Cardiac muscle cell (in vitro differentiated cells and primary cell): ENCODE measurements at places on chromosomes 3 and 15.

DNA sequence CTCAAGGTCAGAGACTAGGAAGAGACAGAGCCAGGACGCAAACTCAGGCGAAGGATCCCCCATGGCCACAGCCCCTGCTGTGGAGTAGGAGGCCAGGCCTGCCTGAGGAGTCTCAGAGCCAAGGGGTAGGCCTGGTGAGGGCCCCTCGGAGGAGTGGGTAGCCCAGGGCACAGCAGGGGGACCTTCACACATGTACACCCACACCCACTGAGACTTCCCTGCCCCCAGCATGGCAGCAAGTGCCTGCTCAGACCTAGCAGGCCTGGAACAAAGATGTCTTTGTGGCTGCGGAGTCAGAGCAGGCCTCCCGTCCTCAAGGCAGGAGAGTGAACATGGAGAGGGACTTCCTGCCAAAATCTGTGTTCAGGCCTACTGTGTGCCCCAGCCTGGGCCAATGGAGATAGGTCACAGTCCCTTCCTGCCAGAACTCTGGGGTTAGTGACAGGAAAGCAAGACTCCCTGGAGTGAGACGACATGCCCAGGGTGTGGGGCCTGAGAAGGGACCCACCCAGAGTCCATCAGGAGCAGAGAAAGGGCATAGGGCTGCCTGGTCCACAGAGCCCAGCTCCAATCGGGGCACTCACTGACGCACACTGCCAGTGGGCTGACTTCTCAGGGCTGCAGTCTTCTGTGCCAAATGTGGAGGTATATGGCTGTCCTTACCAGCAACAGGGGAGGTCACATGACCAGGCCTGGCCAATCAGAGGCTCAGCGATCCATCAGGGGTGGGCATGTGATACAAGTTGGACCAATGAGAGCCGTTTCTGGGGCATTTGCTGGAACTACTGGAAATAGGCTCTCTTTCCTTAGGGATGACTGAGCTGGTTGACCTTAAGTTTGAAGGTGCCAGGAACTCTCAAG, 2.3 kb downstream of the GRIP2 start:
- DNase-seq: no peak
- H3K4me3 ChIP-seq: no peak overlapping the region
- H3K27me3 ChIP-seq: no peaks in the 10 kb centered on the region
- no peaks in the 10 kb centered on the region for H3K36me3 ChIP-seq

DNA sequence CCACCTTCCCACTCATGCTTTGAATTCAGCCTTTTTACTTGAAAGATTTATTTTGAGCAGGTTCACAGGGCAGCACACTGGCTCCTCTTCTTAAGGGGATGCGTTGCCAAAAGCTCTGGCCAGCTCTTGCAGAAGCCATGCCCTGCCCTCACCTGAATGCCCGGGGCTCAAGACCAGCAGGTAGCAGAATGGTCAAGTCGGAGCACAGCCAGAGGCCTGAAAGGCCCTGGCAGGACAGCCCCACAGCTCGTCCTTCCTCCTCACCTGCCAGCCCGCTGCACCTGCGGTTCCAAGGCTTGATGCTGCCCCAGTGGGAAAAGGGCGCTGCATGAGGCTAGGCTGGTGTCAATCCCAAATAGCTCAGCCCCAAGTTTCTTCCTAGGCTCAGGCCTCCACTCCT, 13.1 kb downstream of the CA12 start:
- DNase-seq: no peak
- no peak overlapping the region for H3K4me3 ChIP-seq
- no peak overlapping the region for H3K27ac ChIP-seq
- no peaks in the 10 kb centered on the region for H3K4me1 ChIP-seq
- H3K36me3 ChIP-seq: no peaks in the 10 kb centered on the region

DNA sequence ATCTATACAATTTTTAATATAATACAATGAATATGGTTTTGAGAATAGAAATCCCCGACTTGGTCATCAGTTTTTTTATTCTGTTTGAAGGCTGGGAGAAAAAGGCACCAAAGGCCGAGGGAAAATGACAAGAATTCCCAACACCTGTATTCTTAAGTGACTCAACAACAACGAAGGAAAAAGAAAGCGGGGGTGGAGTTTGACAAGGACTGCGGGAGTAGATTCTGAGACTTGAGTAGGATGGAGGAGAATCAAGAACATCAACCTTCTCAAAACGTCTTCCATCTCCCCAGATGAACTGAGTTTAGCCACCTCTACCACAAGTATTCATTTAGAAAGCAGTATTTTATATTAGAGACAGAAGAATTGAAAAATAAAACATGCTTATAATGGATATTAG, 107.2 kb downstream of the IGSF11 start:
- H3K27ac ChIP-seq: no peak overlapping the region
- no peak overlapping the region for H3K4me3 ChIP-seq
- no peaks in the 10 kb centered on the region for H3K27me3 ChIP-seq
- H3K4me1 ChIP-seq: no peaks in the 10 kb centered on the region
- DNase-seq: no peak
- H3K36me3 ChIP-seq: no peaks in the 10 kb centered on the region

DNA sequence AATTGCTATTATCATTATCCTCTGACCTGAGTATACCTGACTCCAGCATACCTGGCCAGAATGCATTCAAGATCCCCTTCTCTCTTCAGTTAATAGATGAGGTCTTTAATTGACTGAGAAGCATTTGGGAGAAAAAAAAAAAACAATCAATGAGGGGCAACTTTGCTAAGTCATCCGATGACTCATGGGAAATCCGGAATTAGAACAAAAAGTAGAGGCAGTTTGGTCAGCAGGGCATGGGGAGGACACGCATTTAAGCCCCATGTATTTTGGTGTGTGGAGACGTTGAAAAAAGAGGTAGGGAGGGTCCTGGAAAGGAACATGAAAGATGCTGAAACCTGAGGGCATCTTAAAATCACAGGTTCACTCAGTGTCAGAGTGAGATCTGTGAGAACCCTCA, 256.2 kb downstream of the RORA start:
- no peak overlapping the region for H3K27ac ChIP-seq
- DNase-seq: no peak
- no peak overlapping the region for H3K4me3 ChIP-seq
- no peaks in the 10 kb centered on the region for H3K27me3 ChIP-seq

GRCh38 chr3:42652611-42653302, 740 bp upstream of the ZBTB47 start:
- no peak overlapping the region for H3K4me3 ChIP-seq
- H3K27ac ChIP-seq: no peak overlapping the region
- peaks cover 7% of the 10 kb centered on the region for H3K36me3 ChIP-seq
- no peaks in the 10 kb centered on the region for H3K27me3 ChIP-seq

DNA sequence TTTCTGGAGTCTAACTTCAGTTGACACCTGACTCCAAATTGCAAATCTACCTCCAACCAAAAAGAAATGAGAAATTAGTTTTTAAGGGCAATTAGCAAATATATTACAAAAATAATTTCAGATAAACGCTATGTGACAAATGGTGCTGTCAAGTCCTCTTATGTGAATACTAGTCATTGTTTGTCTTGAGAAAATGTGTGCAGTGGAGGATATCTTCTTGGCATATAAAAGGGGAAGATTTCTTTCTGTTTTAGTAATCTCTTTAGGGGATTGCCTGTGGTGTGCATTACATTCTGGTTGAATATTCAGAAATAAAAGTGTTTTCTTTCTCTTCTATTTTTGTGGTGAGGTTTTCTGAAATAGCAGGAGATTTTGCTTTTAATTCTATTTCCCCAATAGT, 3.0 kb upstream of the GCSAM start:
- no peaks in the 10 kb centered on the region for H3K27me3 ChIP-seq
- no peak for DNase-seq
- H3K36me3 ChIP-seq: no peaks in the 10 kb centered on the region
- H3K27ac ChIP-seq: no peak overlapping the region

DNA sequence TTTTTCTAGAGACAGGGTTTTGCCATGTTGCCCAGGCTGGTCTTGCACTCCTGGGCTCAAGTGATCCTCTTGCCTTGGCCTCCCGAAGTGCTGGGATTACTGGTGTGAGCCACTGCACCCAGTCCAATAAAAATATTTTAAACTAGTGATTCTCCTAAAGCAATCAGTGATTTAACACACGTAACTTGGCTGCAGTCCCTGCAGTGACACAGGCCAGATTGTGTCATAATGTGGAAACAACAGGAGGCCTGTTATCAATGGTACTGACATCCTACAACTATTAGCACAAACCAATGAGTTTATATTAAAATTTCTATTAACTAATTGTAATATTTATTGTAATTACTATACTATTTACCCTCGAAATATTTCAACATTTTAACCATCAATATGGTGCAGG, 1.6 kb upstream of the SEC61A1 start:
- peaks cover 12% of the 10 kb centered on the region for H3K4me1 ChIP-seq
- peaks cover 22% of the 10 kb centered on the region for H3K27me3 ChIP-seq
- H3K36me3 ChIP-seq: peaks cover 8% of the 10 kb centered on the region
- H3K4me3 ChIP-seq: no peak overlapping the region
- no peak overlapping the region for H3K27ac ChIP-seq

DNA sequence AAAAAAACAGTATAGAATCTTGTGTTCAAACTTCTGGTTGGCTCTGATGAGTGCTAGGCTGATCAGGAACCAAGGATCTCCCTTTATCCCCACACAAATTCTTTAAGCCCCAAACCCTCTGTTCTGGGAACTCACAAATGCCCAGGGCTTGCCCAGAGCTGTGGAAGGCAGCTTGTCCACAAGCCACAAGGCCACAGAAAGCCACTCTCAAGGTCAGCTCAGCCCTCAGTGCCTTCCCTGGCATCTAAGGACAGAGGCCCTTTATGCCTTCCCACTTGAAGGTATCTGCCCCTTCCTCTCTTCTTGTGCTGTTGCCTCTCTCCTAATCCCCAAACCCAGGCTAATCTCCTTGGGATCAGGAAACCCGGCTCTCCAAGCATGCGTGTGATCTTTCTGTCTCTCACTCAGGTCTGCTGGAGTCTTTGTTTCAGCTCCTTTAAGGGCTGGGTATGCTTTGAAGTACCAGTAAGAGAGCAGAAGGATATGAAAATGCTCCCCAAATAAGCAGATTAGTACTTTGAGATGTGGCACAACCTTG, 145.0 kb upstream of the TRIM42 start:
- no peak overlapping the region for H3K4me3 ChIP-seq
- H3K27ac ChIP-seq: no peak overlapping the region
- no peaks in the 10 kb centered on the region for H3K36me3 ChIP-seq

- no peak for DNase-seq
- H3K36me3 ChIP-seq: no peaks in the 10 kb centered on the region
- H3K27ac ChIP-seq: no peak overlapping the region
- no peaks in the 10 kb centered on the region for H3K4me1 ChIP-seq
- no peaks in the 10 kb centered on the region for H3K27me3 ChIP-seq
- no peak overlapping the region for H3K4me3 ChIP-seq
Measured at GRCh38 chr3:59753808-59754450, 704.1 kb upstream of the CFAP20DC start.

DNA sequence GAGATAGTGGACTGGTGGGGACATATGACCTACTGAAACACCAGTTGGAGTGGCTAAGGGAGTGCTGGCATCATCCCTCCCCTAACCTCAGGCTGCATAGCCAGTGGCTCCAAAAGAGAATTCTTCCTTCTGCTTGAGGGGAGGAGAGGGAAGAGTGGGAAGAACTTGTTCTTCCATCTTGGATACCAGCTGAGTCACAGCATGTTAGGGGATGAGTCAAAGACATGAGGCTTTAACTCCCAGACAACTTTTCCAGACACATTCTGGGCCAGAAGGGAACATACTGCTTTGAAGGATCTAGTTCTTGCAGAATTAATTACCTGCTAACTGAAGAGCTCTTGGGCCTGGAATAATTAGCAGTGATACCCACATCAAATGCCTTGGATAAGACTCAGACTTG, 36.8 kb upstream of the PEX5L start:
- no peak for DNase-seq
- H3K36me3 ChIP-seq: no peaks in the 10 kb centered on the region
- H3K4me1 ChIP-seq: no peaks in the 10 kb centered on the region

DNA sequence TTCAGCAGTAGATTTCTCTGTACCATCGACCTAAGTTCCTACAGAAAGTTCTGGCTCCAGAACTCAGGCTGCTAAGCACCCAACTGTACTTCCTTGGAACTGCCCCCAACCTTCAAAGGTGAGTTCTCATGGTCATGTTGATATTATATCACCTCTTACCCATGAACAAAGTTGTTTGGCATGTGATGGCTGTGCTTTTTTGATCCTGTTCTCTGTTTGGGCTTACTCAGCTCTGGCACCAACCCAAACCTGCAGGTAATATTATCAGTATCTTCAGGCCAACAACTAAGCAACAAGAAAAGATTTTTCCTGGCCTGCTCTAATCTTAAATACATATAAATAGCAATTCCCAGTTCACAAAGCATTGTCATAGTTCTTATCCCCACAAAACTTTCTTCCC, 318.7 kb upstream of the LMCD1 start:
- H3K36me3 ChIP-seq: no peaks in the 10 kb centered on the region
- H3K27ac ChIP-seq: no peak overlapping the region
- no peak overlapping the region for H3K4me3 ChIP-seq
- H3K4me1 ChIP-seq: no peaks in the 10 kb centered on the region

- H3K4me3 ChIP-seq: no peak overlapping the region
- H3K27ac ChIP-seq: peak overlapping the region; percentile 90
- H3K36me3 ChIP-seq: peaks cover 6% of the 10 kb centered on the region
- H3K4me1 ChIP-seq: peaks cover 39% of the 10 kb centered on the region
- no peaks in the 10 kb centered on the region for H3K27me3 ChIP-seq
Measured at GRCh38 chr3:51687431-51688205, 16.6 kb downstream of the TEX264 start.

DNA sequence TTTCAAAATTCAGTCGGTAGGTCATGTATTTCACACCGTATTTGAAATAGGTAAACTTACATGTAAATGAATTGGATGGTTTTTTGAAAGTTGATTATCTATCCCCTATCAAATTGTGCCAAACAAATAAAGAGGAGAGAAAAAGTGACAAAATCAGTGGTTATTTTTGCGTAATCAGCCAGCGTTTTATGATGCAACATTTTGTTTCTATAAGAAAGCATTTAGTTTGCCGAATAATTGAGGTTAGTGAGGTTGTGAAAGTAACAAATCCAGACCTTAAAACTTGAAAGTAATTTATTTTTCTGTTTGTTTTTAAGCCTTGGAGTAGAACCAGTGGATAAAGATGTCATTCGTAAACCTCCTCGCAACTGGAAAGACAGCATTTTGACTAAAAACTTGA, 29.3 kb downstream of the ASTE1 start:
- H3K27me3 ChIP-seq: no peaks in the 10 kb centered on the region
- no peak for DNase-seq
- no peak overlapping the region for H3K4me3 ChIP-seq
- H3K4me1 ChIP-seq: no peaks in the 10 kb centered on the region
- H3K27ac ChIP-seq: no peak overlapping the region

- DNase-seq: no peak
- no peaks in the 10 kb centered on the region for H3K36me3 ChIP-seq
- H3K4me1 ChIP-seq: no peaks in the 10 kb centered on the region
- no peak overlapping the region for H3K4me3 ChIP-seq
Measured at GRCh38 chr15:61144055-61144454, 85.0 kb downstream of the RORA start.

DNA sequence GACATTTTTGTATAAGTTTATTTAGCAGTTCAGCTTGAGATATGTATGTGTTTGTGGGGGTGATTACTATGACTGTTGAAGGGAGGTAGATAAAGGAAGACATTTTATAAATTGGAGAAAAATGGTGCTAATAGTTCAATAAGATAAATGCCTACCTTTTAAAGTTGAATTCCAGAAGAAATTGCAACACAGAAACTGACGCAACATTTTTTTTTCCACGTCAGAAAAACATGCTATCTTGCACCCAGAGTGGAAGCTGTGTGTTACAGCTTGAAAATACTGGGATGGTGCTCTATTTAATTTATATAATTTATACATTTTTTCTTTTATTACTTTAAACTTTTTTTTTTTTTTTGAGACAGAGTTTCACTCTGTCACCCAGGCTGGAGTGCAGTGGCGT, 171.7 kb downstream of the WNT5A start:
- DNase-seq: peak; percentile 29
- H3K27me3 ChIP-seq: no peaks in the 10 kb centered on the region
- H3K36me3 ChIP-seq: no peaks in the 10 kb centered on the region
- no peak overlapping the region for H3K27ac ChIP-seq
- H3K4me3 ChIP-seq: no peak overlapping the region
- H3K4me1 ChIP-seq: no peaks in the 10 kb centered on the region
